Muscle of back (tissue), 13 donors: ENCODE measurements at places on chromosomes 12 and 14. TPM values are rescaled to one million over a fixed set of nuclear protein-coding genes. Genes with fewer than 3 reads are reported as not detected.

Gene PLEKHG7
- 0.47 TPM for polyA plus RNA-seq

Gene FOXA1
- polyA plus RNA-seq, result 0.18 TPM

DNA sequence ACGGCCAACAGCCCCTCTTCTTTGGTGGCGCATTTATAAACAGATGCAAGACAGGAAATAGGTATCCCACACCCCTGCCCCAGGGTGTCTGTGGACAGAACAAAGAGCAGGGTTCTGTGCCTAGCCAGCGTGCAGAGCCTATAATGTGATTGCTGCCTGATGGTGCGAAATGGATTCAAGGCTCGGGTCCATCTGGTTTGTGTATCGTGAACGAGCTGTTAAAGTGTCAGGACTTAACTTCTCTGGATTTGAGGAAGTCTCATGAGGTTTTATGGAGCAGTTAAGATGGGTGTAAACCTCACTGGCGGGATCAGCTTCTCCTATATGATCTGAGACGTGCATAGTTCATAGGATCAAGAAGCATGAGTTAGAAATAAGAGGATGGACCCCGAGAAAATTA is 388.7 kb upstream of the TBX3 start:
- DNase-seq, result no peak

DNA sequence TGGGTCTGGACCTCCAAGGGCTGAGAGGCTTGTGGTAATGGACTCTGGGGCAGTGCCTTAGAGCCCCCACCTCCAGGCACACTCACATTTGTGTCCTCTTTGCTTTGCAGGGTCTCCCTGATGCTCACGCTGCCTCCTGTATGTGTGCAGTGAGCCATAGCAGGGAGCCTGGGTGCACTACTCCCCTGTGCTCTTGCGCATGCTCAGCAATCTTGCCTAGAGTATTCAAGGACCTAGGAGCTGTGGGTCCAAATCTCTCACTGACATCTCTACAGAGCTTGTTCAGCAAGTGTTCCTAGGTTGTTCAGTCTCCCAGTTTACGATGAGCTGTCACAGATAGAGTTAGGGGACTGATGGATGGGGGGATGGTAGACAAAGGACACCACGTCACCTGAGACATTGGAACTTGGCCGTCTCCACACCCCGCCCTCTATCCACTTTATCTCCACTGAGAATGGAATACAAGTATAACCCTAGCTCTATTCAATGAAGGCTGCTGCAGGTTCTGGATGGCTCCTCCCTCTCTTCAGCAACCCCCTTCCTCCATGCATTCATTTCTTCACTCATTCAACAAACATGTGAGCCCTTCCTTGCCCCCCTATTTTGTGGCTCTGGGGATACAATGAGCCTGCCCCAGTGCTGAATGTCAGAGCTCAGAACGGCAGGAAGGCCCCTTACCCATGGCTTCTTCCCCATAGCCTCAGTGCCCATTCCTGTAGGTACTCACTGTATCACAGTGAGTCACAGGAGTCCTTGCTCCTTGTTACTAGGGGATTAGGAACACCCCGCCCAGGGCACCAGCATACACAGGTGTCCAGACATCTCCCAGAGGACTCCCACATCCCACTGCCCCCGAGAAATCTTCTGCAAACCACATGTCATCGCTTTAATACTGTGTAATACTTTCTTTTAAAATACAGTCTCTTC is 31.2 kb downstream of the FIGNL2 start:
- no peak for DNase-seq

GRCh38 chr14:58662018-58662417 is 24.3 kb downstream of the DACT1 start:
- DNase-seq, result no peak
